ENCODE measurements at places on chromosomes 3 and 15.

DNA sequence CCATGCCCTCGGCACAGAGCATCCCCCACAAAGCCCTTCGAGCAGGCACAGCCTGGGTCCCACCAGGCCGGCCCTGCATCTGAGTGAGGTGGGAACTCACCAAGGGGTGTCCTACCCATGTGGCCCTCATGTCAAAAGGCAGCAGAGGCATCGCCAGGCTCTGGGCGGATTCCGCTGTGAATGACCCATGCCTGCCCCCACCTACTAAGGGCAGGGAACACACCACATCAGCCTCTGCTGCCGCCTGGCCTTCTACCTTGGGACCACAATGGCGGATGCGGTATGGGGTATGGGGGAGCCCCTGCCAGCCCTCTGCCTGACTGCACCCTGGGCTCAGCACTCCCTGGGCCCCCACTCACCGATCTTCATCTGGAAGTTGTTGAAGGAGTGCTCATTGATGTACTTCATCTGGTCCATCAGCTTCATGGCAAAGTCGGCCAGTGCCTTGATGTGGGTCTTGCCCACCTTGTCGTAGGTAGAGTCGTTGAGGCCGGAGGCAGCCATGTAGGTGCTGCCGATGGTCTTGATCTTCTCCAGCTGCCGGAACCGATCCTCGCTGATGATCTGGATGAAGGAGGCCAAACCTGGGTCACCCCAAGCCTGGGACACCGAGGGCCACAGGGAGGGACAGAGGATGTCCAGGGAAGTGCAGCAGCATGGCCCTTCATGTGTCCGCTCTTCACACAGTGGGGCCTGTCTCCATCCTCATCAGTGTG is 87.8 kb downstream of the SEC22A start:
- DNase-seq: no peak

GRCh38 chr3:124320976-124321375 is 329.1 kb upstream of the ROPN1 start:
- no peak for DNase-seq

DNA sequence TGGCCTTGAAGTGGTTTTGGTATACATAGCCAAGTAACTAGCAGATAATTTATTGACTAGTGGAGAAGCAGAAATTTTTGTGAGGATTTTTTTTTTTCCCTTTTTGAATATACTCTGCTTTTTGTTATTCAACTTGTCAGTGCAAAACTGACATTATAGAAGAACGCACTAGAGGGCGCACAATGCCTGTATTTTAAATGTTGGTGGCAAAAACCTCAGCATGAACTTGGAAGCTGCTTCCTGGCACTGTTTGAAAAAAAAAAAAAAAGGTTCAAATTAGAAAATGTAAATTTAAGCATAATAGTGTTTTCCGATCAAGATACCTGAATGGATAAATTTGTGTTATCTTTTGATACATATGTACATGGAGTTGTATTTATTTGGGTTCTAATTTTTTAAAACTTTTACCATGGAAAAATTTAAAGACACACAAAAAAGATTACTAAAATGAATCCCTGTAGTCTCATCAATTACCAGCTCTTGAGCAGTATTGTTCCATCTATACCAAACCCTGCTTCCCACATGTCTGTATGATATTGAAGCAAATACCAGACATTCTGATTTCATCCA is 56.0 kb downstream of the SLC25A26 start:
- DNase-seq: peak; percentile 61

GRCh38 chr15:90863987-90864386 is 4.4 kb upstream of the FURIN start:
- no peak for DNase-seq

GRCh38 chr15:100596792-100597191 is 5.2 kb downstream of the LINS1 start:
- DNase-seq: no peak

GRCh38 chr3:196503196-196504076 is at the start of gene RNF168:
Gene RNF168 (minus strand): TSS chr3:196503768. CDS start chr3:196503173, 595 bp downstream.
- peak; percentile 99 for DNase-seq

DNA sequence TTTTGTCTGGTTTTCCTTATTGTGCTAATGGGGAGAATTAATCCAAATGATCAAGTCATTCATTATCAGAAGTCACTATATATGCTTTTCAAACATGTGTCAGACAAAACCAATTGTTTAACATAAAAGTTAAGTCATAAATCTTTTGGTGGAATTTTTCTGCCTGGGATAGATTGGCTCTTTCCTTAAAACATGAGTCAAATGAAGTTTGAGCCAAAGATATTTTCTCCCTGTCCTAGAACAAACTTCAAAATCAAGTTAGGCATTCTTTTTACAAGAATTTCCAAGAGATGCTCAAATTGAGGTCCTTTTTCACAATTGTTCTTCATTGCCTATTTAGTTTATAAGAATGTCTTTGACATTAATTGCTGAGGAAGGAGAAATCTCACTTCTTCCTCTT is 138.3 kb downstream of the UACA start:
- no peak for DNase-seq

GRCh38 chr15:90192961-90193786 is 8.0 kb upstream of the SEMA4B start:
- DNase-seq: no peak

DNA sequence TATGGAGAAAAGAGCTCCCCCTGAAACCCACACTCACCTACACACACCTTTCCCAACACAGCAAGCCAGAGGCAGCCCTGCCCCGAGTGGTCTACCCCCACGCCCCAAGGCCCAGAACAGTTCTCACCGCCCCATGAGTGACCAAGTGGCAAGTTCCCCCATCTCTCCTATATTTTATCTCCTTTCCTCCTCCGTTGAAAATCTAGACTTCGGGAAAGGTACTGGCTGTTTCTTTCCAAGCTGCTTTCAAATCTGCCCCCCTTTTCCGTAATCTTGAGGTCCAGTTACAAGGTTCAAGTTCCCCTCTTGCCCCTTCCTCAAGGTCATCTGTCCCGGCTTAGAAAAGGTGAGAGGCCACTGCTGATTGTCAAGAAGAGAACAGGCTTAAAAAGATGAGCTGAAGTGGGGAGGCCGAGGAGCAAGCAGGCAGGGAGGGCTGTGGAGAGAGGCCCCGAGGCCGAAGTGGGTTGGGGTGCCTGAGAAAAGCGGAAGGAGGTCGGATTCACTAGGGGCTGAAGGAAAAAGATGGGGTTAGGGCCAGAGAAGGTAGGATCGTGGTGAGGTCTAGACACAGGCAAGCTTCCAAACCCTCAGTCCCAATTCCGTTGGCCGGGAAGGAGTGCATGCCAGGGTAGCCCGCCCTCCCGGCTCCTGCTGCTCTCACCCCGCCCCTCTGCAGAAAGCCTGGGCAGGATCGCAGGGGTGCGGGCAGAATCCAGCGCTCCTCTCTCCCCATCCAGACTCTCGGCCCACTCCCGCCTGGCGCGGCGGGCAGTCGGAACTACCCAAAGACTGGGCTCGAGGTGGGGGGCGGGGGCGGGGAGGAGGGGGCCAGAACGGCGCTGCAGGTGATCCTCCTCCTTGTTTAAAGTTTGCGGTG is 1.7 kb downstream of the SEMA5B start:
- peak; percentile 29 for DNase-seq

- DNase-seq: no peak
Observed at GRCh38 chr3:40379674-40380306, 7.2 kb upstream of the ENTPD3 start.

DNA sequence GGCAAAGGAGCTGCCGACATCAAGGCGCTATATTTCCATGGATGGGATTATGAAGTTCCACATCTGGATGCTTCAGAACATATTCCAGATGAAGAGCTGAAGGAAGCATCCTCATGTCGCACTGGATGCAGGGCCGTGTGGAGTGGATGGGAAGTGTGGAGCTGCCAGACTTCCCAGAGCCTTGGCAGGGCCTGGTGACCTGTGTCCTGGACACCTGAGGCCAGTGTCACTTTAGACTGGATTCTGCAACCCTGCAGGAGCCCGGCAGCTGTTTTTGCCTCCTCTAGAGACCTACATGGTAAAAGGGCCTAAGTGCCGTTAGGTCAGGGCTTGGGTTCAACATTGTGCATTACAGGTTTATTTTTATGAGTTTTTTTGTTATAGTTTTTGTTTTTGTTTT is 11.3 kb upstream of the XYLB start:
- DNase-seq: no peak

- no peak for DNase-seq
Observed at GRCh38 chr3:42690766-42691680, 5.7 kb downstream of the KLHL40 start.

DNA sequence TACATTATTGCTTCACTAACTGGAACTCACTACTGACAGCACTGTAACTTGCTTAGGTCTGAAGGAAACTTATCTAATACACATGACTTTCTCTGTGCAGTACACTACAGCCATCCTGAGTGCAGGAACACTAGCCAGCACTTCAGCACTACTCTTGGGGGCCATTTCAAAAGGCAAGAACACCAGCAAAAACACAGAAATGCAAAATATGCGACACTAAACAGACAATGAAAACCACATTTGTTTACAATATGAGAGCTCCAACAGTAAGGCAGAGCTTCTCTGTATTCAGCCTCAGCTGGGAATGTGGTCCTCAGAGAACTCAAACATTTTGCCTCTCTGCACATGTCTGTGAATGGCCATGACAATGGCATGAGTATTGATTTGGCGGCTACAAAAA is 109.6 kb downstream of the ARRDC4 start:
- DNase-seq: no peak

DNA sequence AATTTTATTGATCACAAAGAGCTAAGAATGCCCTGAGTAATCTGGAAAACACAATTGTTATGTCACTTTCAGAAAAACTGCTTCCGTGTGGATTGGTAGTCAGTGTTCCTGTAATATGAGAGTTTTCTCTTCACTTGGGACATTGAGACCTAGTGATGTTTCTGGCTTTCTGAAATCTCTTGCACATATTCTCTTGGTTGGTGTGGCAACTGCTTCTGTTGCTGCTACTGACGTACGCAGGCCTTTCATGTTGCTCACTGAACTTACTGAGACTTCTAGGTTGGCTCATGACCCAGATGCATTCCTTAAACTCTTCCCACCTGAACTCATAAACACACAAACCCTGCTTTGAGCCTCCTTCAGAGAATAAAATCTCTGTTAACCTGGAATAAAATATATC is 175.0 kb upstream of the PFN2 start:
- no peak for DNase-seq
